Right kidney (tissue), 9 donors: ENCODE measurements at places on chromosomes 6 and 20.

GRCh38 chr20:61502433-61502832 is 250.4 kb downstream of the CDH4 start:
- no peak for DNase-seq

DNA sequence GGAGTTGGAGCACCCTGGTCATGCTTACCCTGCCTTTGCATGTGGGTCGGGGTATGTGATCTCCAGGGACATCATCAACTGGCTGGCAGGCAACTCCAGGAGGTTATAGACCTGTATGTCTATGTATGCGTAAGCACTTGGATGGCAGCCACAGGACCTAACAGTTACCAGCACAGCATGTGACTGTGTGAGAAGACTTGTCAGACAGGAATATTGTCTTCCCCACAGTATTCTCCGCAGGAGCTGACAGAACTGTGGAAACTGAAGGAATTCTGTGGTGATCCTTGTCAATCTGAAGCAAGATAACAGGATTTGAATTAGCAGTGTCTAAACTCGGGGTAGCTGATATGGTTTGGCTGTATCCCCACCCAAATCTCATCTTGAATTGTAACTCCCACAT is 59.2 kb downstream of the TMEM244 start:
- DNase-seq: no peak

DNA sequence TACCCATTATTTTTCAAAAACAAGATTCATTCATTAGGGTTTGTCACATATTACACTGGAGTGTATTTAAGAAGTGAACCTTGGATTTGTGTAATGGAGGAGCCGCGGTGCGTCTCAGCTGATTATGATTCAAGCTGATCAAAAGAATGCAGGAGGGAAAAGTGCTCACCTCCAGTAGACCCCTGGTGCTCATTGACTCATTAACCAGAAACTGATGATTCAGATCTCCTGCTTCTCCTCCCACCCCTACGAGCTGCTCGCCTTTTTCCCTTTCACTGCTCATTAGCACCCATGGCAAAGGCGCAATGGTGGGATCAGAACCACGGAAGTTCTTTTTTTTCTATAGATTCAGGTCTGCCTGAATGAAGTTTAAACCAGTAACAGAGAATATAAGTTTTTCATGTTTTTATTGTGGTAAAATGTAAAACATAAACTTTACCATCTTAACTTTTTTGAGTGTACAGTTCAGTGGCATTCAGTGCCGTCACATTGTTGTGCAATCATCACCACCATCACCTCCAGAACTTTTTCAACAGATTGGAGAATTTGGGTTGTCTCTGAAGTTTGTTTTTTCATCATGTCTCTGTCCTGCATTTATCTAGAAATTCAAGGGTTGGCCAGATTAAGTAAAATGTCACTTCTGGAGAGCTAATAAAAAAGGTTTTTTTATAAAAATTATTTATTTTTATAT is 101.6 kb downstream of the LINC00237 start:
- no peak for DNase-seq

GRCh38 chr6:38990475-38990874 is 58.1 kb upstream of the GLP1R start:
- DNase-seq: no peak
